ENCODE measurements at places on chromosomes 11 and 22.

DNA sequence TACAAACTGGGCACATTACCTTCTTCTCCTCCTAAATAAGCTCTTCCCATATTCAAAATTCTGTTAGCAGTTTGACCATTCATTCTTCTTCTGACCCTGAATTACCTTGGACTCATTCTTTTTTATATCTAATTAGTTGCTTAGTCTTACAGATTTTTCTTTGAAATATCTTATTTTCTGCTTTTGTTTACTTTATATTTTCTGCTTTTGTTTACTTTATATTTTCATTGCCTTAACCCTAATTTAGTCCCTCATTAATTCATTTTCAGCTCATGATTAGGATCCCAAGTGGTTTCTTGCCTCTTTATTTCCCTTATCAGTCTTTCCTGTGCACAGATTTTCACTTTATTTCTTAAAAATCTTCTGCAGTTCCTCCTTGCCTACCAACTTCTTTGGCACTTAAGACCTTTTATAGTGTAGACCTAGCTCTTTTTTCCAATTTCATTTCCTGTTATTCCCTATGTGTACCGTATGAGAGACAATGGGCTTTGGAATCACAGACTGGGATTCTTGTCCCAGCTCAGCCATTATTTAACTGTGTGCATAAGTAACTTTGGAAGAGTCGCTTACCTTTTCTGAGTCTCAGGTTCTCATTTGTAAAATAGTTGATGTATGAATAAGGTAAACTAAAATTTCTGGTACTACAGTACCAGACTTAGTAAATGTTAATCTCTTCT is 39.2 kb downstream of the SIK2 start:
- no peak for DNase-seq

DNA sequence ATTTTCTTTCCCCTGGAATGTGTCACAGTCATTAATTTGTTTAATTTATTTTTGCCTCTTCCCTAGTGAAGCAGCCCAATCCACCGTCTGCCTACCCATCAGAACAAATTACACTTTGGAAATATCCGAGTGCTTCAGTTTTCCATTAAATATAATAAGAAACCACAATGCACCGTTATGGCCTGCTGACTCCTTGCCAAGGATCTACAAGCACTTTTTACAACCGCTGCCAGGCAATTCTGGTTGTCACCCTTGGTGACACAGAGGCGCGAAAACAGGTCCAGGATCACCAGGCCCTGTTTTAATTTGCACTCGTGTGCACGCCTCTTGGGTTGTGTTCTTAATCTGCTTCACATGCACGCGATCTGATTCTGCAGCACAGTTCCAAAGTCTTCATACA is 43.9 kb downstream of the KIRREL3 start:
- no peak for DNase-seq

GRCh38 chr22:19515654-19516377 is 8.4 kb downstream of the CLDN5 start:
- DNase-seq = no peak

DNA sequence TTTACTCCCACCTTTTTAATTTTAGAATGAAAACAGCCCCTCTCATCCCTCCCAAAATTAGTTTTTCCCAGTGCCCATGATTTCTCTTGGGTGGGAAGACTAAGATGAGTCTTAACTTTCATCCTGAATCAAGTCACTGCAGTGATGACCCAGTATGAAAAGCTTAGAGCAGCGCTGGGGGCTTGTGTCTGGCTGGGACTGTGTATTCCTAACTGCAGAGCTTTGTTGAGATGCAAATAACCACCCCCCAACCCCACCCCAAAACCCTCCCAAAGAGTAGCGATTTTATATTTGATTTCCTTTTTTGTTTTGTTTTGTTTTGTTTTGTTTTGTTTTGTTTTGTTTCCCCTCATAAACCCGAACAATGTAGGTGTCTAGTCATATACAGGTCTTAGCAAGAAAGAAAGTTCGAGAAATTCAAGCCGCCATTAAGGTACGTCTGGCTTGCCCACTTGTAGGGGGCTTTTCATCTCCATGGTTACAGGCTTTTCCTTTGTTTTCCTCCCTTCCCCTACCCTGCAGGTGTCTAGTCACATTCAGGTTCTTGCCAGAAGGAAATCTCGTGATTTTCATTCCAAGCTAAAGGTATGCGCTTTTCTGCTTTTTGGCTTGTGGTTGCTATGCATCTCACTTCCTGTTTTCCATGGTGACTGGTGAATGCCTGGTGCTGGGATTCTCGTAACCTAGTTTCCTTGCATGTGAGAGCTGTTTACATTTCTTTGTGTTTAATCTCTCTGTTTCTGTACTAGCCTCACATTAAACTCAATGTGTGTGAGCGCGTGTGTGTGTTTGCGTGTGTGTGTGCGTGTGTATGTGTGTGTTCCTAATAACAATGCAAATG is 144.6 kb upstream of the RASSF10 start:
- DNase-seq = no peak

DNA sequence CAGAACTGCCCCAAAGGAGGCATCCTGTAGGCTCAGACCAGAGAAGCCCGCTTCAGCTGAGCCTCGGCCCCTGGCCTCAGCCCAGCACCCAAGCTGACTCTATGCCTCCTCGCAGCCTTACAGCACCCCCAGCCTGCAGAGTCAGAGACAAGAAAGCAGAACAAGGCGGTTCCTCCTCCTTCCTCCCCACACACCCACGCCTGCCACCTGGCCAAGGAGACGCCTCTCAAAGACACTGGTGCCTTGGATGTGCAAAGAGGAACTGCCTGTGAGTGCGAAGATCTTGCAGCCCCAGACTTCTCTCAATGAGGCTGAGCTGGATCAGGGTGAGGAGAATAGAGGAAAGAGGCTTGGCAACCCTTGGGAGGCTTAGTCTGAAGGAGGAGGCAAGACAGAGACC is 60.2 kb downstream of the PDE2A start:
- peak; percentile 22 for DNase-seq

DNA sequence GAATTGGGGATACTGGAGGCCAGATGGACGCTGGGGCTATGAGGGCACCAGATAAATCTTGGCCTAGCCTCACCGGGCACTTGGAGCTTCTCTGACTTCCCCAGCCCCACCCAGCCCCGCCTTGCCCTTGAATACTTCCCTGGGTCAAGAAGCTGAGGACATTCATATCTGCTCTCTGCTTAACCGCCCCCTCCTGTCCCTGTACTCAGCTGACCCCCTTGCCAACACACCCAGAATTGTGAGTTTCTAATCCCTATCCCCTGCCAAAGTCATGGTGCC is 22.0 kb downstream of the FADS3 start:
- DNase-seq = no peak

DNA sequence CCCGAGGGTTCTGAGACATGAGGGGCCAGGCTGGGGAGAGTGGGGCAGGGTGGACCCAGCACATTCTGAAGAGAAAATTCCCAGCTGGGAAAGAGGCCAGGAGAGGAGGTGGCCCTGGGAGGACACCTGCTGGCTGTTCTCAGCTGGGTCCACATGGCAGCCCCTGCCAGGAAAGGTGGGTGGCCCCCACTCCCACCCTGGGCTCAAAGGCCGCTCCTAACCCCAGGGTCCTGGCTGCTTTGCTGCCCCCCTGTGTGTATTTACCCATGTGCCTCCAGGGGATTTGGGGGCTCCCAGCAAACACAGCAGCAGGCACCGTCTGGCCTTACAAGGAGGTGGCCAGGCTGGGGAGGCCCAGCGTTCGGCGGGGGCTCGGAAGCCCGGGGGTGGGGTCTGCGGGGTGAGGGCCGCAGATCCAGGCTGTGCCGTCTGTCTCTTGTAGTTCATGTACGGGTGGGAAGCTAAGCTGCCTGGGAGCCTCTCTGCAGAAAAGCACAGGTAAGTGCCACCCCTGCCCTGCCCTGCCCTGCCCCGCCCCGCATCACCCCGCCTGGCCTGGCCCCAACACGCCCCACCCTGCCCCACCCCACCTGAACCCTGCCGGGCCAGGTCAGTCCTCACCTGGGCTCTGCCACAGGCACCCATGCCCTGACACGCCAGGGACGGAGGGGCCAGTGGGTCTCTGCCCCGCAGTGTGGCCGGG is 10.6 kb downstream of the MUC5B start:
- no peak for DNase-seq

- no peak for DNase-seq
These were observed 10.7 kb downstream of the BUD13 start for GRCh38 chr11:116762132-116762531.

GRCh38 chr11:46277622-46278386 is at the start of gene CREB3L1:
Gene CREB3L1 (plus strand): TSS chr11:46277662. CDS start chr11:46278112, 450 bp downstream.
- DNase-seq = no peak

GRCh38 chr11:121291896-121292494 is 576 bp upstream of the SC5D start:
- DNase-seq = peak; percentile 40
